ENCODE measurements at places on chromosomes 1 and 21. TPM values are rescaled to one million over a fixed set of nuclear protein-coding genes. Genes with fewer than 3 reads are reported as not detected.
A peak's percentile ranks its signal among the peaks of the same experiment; 100 is the strongest.

DNA sequence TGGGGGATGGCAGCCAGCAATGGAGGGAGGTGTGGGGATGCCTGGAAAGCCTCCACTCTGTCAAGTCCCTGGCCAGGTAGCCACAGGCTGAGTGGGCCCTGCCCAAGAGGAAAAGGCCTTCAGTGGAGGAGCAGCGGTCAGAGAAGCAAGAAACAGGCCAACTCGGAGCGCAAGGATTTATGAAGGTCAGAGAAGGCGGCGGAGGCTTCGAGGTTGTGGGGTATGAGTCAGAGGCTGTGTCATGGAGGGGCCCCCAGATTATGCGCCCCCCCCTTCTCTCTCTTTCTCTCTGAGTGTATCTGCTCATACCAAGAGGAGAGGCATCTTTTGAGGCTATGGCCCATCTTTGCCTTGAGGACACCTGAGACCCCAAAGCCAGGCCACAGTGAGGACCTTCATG is 99.5 kb downstream of the CASZ1 start:
- DNase-seq = no peak
- peaks cover 9% of the 10 kb centered on the region for H3K4me1 ChIP-seq
- no peaks in the 10 kb centered on the region for H3K36me3 ChIP-seq
- H3K27ac ChIP-seq = peak overlapping the region; percentile 94
- no peaks in the 10 kb centered on the region for H3K27me3 ChIP-seq

DNA sequence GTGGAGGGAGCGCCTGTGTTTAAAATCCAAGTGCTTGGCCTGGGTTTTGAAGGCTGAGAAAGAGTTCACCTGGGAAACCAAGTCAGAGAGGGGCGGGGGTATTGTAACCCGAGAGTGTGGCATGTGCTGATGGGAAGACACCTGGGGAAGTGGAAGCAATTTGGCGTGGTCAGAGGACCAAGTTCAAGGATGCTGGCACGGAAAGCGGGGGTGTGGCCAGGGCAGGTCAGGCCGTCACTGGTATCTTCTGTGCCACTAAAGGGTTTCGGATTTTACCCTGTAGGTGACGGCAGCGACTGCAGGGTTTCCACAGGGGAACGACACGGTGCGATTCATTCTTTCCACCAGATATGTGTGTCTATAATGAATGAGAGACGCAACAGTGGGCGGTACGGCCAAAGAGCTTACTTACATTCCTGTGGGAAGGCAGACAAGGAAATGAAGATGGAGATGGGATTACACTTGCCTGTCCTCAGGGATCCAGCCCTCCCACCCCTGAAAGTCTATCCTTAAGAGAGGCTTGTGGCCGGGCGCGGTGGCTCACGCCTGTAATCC is 31.3 kb downstream of the CA6 start:
- no peaks in the 10 kb centered on the region for H3K4me1 ChIP-seq
- H3K36me3 ChIP-seq = no peaks in the 10 kb centered on the region
- H3K27me3 ChIP-seq = no peaks in the 10 kb centered on the region
- DNase-seq = no peak
- H3K4me3 ChIP-seq = no peak overlapping the region
- H3K27ac ChIP-seq = no peak overlapping the region

- H3K27ac ChIP-seq = no peak within 1 kb of the TSS
- H3K4me1 ChIP-seq = no peaks in the 10 kb centered on the region
- no peak for DNase-seq
- H3K27me3 ChIP-seq = peaks cover 25% of the 10 kb centered on the region
- H3K36me3 ChIP-seq = no peaks in the 10 kb centered on the region
These were observed at the start of gene ELAVL4 for GRCh38 chr1:50108497-50109059. TSS of gene ELAVL4 (plus strand) at chr1:50108920. CDS start at chr1:50109190, 270 bp downstream.

- H3K4me1 ChIP-seq = peaks cover 11% of the 10 kb centered on the region
- DNase-seq = no peak
- no peak overlapping the region for H3K4me3 ChIP-seq
These were observed 648 bp upstream of the TRAPPC3 start for GRCh38 chr1:36149973-36150295.

- no peak overlapping the region for H3K4me3 ChIP-seq
- no peak overlapping the region for H3K27ac ChIP-seq
- DNase-seq = no peak
- no peaks in the 10 kb centered on the region for H3K36me3 ChIP-seq
These were observed 194.6 kb upstream of the RRP15 start for GRCh38 chr1:218090459-218090858.

GRCh38 chr1:182141040-182141439 is 79.5 kb upstream of the ZNF648 start:
- H3K4me3 ChIP-seq = no peak overlapping the region
- H3K36me3 ChIP-seq = no peaks in the 10 kb centered on the region
- DNase-seq = peak; percentile 35
- H3K4me1 ChIP-seq = peaks cover 15% of the 10 kb centered on the region

DNA sequence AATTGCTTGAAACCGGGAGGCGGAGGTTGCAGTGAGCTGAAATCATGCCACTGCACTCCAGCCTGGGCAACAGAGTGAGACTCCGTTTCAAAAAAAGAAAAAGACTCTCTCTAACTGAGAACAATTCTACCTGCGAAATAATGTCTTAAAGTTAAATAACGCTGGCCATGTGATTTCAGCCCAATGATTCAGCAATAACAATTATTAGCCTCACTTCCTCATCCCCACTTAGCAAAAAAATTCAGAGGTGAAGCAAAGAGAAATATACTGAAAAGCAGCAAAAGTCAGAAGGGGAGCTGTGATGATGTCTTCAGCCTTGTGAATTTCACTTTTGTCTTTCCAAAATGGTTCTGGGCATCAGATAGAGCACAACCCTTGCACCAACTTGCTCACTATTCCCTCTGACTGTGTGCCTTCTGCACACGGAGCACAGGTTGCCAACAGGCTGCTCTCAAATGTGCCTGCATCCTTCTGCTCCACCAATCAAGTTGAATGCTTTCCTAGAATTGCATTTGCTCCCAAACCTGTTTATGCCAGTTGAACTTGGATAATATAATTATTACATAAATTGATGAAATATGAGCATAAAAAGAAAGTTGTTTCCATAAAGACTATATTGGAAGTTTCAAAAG is 79.8 kb upstream of the IPO9 start:
- H3K36me3 ChIP-seq = no peaks in the 10 kb centered on the region
- no peak overlapping the region for H3K27ac ChIP-seq
- H3K4me1 ChIP-seq = no peaks in the 10 kb centered on the region

DNA sequence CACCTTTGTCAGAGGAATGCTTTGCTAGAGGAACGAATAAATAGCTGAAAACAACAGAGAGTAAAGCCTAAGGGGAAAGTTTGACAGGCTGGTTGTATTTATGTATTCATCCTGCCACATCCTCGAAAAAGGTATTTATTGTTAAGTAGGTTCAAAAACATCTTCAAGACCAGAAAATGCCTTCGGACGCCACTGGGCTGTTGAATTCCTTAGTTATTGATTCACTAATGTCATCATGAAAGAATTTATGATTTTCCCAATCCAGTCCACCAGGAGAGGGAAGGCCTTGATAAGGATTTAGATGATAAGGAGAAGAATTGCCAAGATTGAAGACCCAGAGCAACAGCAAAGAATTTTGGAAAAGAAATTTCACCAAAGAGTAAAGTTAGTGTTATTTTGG is 35.2 kb upstream of the MAB21L3 start:
- H3K27me3 ChIP-seq = no peaks in the 10 kb centered on the region
- no peaks in the 10 kb centered on the region for H3K36me3 ChIP-seq
- no peak overlapping the region for H3K4me3 ChIP-seq
- H3K4me1 ChIP-seq = no peaks in the 10 kb centered on the region

GRCh38 chr1:64163431-64163830 is 40.0 kb upstream of the UBE2U start:
- H3K4me3 ChIP-seq = no peak overlapping the region
- no peak for DNase-seq
- no peak overlapping the region for H3K27ac ChIP-seq
- H3K36me3 ChIP-seq = no peaks in the 10 kb centered on the region

GRCh38 chr1:50707824-50708223 is 252.2 kb downstream of the FAF1 start:
- no peaks in the 10 kb centered on the region for H3K27me3 ChIP-seq
- no peak overlapping the region for H3K27ac ChIP-seq
- no peak for DNase-seq
- H3K4me3 ChIP-seq = no peak overlapping the region
- H3K36me3 ChIP-seq = no peaks in the 10 kb centered on the region

DNA sequence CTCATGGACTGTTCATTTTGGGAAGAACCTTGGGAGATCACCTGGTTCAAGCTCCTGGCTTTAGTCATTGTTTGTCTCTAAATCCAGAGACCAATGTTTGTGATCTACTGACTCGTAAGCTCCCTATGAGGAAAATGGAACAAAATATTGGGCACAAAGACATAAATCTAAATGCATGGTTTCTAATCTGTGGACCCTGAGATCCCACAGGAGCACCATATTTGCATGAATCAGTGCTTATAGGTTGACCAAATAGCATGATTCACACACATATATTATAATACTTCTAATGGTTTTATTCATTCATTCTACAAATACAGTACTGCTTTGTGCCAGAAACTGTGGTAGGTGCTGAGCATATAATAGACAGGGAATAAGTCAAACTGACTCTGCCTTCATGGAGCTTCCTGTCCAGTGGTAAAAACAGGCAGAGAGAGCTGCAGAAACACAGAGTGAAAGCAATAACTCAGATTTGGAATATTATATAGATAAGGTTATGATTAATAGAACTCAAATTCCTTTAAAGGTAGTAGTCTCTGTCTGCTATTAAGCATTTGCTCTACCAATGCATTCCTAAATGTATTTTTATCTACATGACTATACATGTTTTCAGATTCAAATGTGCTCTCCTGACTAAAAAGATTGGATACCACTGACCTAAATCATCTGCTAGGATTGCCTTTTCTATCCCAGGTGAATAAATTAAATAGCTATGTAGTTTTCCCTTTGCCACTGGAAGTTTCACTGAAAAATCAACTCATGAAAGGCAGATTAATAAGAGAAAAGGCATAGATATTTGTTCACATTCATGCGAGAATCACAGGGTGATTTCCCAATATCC is 198.6 kb upstream of the CAMK1G start:
- no peak for DNase-seq
- H3K4me3 ChIP-seq = no peak overlapping the region
- H3K36me3 ChIP-seq = no peaks in the 10 kb centered on the region
- no peaks in the 10 kb centered on the region for H3K4me1 ChIP-seq
- no peaks in the 10 kb centered on the region for H3K27me3 ChIP-seq
- H3K27ac ChIP-seq = peak overlapping the region; percentile 70

DNA sequence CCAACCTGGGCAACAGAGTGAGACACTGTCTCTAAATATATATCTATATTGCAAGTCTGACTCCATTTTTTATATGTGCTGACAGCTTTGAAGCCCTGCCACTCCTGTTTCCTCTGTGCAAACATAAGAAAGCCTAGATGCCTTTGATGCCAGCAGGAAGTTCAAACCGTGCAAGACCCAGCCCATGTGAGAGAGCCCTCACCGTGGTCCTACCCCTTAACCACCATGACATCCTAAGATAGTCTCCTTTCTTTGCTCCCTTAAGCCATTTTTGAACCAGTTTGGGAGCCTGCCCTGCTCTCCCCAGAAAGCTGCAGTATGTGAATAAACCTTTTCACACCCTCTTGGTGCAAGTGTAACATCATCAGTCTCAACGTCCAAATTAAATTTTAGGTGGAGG is 3.7 kb upstream of the DIPK1A start:
- DNase-seq = no peak
- no peaks in the 10 kb centered on the region for H3K4me1 ChIP-seq
- H3K27me3 ChIP-seq = no peaks in the 10 kb centered on the region
- no peak overlapping the region for H3K27ac ChIP-seq

DNA sequence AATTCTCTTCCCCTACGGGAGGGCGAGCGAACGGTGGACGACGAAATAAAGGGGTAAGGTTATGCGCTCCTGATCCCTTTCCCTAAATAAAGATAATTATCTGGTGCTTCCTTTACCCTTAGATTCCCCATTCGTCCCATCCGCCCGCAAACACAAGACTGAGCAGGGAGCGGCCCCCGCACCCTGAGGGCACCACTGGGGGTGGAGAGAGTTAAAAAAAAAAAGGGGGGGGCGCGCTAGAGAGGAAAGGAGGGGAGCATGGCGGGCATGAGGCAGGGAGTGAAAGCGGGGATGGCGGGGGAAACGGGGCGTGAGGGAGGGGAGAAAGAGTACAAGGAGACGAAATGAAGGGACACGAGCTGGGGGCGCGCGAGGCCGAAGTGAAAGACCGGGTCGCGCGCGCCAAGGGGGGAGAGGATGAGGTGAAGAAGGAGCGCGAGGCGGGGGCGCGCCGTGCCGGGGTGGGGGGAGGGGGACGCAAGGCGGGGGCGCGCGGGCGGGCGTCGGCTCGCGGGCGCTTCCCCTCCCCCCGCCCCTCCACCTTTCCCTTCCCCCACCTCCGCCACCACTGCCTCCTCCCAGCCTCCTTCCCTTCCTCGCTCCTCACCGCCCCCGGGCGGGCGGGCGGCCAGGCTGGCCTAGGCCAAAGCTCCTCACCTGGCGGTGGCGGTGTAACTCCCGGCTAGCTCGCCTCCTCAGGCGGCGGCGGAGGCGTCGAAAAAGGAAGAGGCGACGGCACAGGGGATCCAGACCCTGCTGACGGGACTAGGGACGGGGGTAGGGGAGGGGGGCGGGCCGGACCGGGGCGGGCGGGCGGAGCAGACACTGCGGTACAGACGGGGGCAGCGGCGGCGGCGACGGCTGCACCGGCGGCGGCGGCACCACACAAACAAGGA is 448 bp downstream of the GATAD2B start:
- no peaks in the 10 kb centered on the region for H3K27me3 ChIP-seq
- H3K27ac ChIP-seq = peak overlapping the region; percentile 81
- H3K4me1 ChIP-seq = no peaks in the 10 kb centered on the region
- peak overlapping the region; percentile 74 for H3K4me3 ChIP-seq
- no peaks in the 10 kb centered on the region for H3K36me3 ChIP-seq

- no peaks in the 10 kb centered on the region for H3K36me3 ChIP-seq
- DNase-seq = no peak
- no peak overlapping the region for H3K4me3 ChIP-seq
- H3K4me1 ChIP-seq = no peaks in the 10 kb centered on the region
- H3K27ac ChIP-seq = no peak overlapping the region
These were observed 91.7 kb downstream of the TBX15 start for GRCh38 chr1:118896416-118896815.

DNA sequence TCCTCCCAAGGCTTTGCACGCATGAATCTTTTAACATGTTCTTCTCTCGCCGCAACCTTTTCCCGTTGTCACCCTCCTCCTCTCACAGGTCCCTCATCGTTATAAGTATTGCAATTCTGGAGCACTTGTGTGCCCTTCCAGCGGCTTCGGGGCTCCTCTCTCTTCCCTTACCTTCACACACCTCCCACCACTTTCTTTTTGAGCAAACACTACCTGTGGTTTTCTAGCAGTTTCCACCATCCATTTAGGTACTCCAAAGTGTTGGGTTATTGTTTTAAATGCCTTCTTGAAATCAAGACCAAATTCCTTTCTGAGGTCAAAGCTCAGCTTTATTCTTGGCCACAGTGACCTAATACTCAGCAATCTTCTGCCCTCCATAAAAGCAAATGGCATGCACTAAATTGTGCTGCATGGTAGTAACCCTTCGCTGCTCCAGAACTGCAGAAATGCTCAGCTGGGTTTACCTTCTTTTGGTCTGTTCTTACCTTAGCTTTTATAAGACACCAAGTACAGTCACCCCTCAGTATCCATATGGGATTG is 472.4 kb downstream of the SETD4 start:
- no peak for DNase-seq
- H3K4me1 ChIP-seq = no peaks in the 10 kb centered on the region
- H3K27me3 ChIP-seq = no peaks in the 10 kb centered on the region
- no peak overlapping the region for H3K4me3 ChIP-seq
- H3K27ac ChIP-seq = no peak overlapping the region
- H3K36me3 ChIP-seq = no peaks in the 10 kb centered on the region

GRCh38 chr1:180525715-180526039 is 23.3 kb upstream of the ACBD6 start:
- no peaks in the 10 kb centered on the region for H3K4me1 ChIP-seq
- no peak overlapping the region for H3K4me3 ChIP-seq
- peak overlapping the region; percentile 59 for H3K27ac ChIP-seq

RAB13 gene
- 45.8 TPM for total RNA-seq

OR2L3 gene
- total RNA-seq = 0.33 TPM

S100A1 gene
- 6.1 TPM for total RNA-seq

NCAM2 gene
- total RNA-seq = 3.6 TPM

KDM5B gene
- 122 TPM for total RNA-seq

RAD54L gene
- 1.8 TPM for total RNA-seq

FCGR3A gene
- total RNA-seq = 23.9 TPM

All from breast epithelium (tissue), 4 donors.